ENCODE measurements at places on chromosomes 3 and 15.

DNA sequence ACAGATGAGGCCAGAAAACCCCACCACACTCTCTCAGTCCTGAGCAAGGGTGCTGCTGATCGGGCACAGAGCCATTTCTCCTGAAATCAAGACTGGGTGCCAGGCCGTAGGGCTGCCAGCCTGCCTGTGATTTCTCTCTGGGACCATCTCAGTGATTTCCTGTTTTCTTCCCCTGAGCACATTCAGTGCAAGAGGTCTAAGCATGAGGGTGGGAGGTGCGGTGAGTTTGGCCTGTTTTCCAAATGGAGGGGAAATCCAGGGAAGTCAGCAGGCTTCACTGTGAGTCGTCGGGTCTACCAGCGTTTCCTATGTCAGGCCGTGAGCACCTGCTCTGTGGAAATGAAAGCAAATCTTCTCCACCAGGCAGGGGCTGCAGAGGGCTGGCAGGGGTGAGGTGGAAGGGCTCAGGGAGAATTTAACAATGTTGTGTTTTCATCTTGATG, 82.3 kb downstream of the ST6GAL1 start:
- DNase-seq: no peak

DNA sequence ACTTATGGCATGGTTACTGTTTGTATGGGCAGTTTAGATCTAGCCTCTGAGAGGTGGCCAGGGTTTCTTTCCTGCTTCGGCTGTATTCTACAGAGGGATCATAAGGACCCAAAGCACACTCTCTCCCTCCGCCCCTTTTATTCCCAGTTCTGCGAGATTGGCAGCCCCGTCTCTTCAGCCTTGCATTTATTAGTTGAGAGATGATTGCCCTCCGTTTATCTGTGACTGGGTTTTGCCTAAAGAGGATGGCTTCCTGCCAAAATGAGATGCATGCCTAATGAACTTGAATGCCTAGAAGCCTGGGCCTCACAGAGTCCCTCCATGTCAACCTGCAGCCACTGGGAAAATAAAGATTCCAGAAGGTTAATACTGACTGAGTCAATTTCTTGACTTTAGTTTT, 97.1 kb upstream of the CHL1 start:
- no peak for DNase-seq

DNA sequence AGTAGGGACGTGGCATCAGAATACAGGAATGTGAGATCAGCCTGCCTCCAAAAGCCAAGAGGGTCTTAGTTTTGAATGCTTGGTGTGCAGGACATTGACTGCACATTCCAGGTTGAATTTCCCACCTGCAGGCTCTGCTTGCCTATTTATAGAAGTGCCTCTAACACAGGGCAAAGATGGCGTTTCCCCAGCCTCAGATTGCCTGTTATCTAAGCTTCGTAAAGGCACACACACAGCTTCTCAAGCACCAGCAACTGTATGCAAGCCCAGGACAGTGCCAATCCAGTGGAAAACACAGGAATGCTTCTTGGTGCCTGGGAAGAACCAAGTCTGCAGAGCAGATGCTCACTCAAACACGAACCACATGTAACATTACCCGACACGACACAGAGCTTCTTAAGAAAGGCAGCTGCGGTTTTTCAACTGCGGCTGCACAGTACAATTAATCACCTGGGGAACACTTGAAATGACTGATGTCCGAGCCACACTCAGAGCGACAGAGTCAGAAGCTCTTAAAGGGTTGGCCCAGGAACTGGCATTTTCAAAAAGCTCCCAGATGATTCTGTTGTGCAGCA, 90.0 kb upstream of the ANKRD34C start:
- no peak for DNase-seq

DNA sequence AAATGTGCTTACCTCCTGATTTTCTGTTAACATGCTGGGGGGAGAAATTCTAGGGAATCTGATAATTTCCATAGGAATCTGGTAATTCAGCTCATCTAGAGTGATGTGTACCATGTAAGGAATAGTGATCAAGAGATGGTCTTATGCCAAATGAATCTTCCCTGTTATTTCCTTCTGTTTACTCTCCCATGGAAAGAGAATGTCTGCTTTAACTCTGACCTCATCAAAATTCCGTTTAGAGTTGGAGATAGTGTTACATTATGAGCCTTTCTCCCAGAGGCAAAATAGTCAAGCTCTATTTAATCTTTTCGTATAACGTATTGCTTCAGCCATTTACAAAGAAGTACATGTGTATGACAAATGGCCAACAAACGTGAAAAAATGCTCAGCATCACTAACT, 76.6 kb downstream of the ARHGEF26 start:
- DNase-seq: no peak

DNA sequence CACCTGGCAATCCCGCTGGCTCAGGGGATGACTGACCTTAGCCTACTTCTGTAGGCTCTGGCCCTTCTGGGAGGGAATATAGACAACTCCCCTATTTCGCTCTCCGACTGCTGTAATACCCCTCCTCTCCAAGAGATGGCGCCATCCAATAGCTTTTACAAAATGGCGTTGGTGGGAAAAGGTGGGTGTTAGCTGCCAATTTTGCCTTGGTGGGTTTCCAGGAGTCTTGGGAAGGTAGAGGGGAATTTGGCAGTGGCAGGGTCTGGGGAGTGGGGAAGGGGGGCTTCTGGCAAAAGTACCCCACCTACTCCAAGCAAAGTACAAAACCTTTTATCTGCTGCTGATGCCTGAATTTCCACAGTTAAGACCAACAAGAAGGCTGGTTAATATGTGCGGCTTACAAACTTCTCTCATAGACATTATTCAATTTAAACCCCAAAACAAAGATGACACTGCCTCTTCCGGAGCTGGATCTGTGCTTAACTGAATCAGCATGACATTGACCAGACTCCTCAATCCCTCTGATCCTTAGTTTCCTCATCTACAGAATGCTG, 62.1 kb downstream of the RASGRF1 start:
- peak; percentile 75 for DNase-seq

DNA sequence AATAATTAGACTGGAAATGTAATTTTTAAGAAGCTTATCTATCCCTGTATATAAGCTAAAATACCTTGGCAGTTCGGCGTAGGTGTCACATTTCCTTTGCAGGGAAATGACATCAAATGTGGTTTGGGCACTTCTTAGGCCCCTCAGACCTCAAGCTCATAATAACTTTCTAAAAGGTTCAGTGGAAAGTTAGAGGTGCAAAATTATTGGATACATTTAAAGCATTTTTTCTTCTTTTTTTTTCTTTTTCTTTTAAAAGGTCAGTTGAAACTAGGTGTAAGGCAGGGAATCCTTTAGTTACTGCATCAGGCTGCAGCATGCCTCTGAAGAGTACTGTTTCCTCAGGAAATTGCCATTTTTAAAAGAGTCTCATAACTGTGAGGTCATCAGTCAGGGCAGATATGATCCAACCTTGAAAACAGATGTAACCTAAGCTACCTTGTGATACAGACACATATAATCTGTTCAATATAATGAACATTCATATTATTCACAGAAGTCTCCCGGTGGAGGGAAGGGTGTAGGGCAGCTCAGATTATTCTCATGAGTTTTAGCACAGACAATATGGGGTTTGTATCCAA, 4.8 kb downstream of the SACM1L start:
- no peak for DNase-seq

GRCh38 chr15:91302588-91303439, 202.8 kb downstream of the SV2B start:
- peak; percentile 44 for DNase-seq

- no peak for DNase-seq
Measured at GRCh38 chr15:73965758-73966113, 26.4 kb downstream of the STOML1 start.

- no peak for DNase-seq
Measured at GRCh38 chr3:150411976-150412375, 3.9 kb downstream of the TSC22D2 start.

DNA sequence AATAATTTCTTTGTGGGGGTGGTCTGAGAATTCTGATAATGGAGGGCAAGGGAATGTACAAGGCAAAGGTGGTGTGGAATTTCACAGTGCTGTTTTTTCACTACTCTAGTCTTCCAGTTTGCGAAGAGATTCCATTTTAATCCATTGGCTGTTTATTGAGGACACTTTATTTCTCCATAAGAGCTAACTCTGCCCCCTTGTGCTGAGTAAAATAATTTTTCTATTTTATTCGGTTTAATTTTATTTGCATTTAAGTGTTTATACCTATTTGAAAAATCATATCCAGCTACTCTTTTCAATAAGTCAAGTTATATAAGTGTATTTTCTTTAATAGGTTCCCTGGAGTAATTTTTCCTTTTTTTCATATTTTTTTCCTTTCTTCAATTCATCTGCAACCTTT, 840.1 kb downstream of the TUSC7 start:
- DNase-seq: no peak

GRCh38 chr3:81694662-81695061, 66.8 kb downstream of the GBE1 start:
- DNase-seq: no peak

- no peak for DNase-seq
Measured at GRCh38 chr15:88178631-88179030, 77.9 kb downstream of the NTRK3 start.

DNA sequence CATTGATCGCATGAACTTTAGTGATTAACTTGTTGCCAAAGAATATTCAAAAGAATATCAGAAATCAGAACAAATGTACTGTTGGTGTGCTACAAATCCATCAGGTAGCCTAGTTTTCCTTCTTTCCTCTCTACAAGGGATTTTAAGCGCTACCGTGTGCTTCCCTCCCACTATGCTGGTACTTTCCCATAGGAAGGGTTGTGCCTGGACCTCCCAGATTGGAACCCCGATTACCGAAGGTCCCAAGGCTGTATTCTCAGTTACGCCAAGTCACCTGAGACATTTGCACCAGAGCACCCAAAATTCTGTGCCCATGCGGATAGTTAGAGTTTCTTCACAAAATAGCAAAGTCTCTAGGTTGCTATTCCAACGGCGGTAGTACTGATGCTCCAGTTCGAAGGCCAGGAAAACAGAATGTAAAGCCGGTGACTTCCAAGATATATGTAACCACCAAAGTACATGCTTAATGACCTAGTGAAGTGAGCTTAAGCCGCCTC, 23.4 kb upstream of the GATM start:
- DNase-seq: no peak

GRCh38 chr3:184710870-184711492, 883 bp downstream of the MAGEF1 start:
- no peak for DNase-seq

- DNase-seq: no peak
Measured at GRCh38 chr3:112736386-112736785, 95.4 kb upstream of the CCDC80 start.

GRCh38 chr15:68808091-68808490, 12.6 kb downstream of the ANP32A start:
- no peak for DNase-seq

DNA sequence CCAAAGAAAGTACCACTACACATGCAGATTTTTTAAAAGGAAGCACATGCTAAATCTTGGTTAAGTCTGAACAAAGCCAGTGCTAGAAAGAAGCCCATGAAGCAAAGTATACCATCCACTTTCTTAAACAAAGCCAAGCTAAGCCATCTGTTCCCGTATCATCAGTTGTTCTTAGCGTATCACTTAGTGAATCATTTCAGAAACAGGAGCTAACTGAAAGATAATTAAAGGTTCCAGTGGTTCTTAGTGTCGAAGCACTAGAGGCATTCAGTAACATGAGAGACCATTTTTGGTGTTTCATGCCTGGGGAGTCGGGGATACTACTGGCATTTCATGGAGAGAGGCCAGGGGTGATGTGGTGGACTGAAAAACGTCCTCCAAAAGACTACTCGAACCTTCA, 12.8 kb downstream of the UBXN7 start:
- no peak for DNase-seq

- no peak for DNase-seq
Measured at GRCh38 chr3:53890726-53891475, 758 bp downstream of the SELENOK start.

- no peak for DNase-seq
Measured at GRCh38 chr15:101441696-101442095, 47.8 kb downstream of the PCSK6 start.

DNA sequence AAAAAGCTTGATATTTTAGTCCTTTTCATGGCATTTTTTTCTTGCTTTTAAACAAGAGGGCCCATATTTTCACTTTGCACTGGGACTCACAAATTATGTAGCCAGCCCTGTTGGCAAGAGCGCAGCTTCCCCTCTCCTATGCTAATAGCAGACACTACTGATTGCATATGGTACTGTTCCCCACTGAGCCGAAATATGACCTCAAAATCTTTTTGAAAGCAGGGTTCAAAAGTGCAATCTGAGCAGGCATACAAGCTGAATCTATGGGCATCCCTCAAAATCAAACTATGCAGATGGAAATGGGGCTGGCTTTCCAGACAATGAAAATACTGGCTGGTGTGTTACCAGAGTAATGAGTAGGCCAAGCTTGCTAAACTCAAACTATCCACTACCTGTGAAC, 225.2 kb upstream of the SETMAR start:
- no peak for DNase-seq

DNA sequence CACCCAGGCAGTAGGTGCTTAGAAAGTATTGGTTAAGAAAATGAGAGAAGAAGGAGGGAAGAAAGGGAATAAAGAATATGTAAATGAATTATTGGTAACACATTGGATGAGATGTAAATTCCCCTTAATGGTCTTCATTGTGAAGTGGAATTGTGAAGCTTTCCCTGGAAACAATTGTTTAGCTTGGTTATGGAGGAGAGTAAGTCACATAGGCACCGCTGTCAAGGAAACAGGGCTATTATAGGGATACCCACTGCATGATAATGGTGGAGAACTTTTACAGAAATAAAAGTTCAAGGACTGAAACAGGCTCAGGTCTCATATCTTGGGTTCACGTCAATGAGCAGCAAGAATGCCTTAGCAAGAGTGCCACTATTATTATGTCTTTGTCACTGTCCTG, 9.5 kb downstream of the SYNPR start:
- no peak for DNase-seq

DNA sequence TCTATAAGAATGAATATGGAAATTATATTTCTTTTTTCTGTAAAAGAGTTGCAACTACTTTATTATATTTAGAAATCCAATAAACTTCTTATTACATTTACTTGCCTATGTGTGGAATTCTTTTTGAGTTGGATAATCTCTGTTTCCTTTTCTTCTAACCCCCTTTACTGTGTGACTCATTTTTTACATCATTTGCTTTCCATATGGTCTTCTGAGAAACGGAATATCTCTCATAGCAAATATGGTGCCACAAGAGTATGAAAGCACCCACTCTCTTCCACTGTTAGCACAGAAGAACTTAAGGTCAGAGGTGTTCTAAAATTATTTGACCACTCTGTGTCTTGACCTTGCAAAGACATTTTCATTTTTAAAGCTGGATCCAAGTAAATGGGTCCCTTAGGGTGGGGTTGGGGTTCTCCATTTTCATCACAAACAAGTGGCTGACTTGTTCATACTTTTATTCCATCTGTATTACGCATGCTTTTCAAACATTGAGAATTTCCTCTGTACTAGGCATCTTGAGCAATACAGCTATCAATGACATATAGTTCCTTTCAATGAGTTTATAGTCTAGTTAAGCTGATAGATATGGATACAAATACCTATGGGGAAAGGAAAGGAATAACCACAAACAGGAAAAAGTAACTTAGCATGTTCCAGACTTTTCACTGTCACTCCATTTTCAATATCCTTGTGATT, 281.1 kb upstream of the TPRG1 start:
- DNase-seq: no peak

GRCh38 chr15:73628102-73628501, 5.1 kb downstream of the NPTN start:
- no peak for DNase-seq

- DNase-seq: no peak
Measured at GRCh38 chr15:51283026-51283425, 55.4 kb downstream of the CYP19A1 start.

Measured in WTC11 (cell line).